Fibroblast of the conjunctiva (primary cell): ENCODE measurements at places on chromosomes 6 and 20.

DNA sequence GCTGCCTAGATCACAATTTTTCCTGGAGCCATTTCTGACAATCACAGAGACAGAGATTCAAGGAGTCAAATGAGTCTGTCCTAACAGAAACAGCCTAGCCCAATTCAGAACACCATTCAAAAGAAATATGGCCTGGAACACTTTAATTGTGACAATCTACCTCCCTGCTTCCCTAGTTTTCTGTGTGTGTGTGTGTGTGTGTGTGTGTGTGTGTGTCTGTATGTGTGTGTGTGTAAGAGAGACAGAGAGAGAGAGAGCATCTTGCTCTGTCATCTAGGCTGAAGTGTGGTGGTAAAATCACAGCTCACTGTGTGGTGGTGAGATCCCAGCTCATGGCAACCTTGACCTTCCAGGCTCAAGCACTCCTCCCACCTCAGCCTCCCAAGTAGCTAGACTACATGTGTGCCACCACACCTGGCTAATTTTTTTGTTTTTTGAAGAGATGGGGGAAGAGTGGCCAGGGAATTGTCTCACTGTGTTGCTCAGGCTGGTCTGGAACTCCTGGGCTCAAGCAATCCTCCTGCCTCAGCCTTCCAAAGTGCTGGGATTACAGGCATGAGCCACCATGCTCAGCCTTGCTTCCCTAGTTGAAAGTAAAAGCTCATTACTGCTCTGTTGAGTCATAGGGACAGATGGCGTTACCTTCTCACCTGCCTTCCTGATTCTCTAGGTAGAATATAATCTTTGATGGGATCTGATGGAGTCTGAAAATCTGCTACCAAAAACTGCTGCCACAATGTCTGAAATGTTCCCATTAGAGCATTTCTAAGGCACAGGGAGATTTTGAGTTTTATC, 89.6 kb upstream of the BEND6 start:
- no peak for DNase-seq

GRCh38 chr6:125991653-125992052, 5.3 kb downstream of the TRMT11 start:
- DNase-seq = no peak

DNA sequence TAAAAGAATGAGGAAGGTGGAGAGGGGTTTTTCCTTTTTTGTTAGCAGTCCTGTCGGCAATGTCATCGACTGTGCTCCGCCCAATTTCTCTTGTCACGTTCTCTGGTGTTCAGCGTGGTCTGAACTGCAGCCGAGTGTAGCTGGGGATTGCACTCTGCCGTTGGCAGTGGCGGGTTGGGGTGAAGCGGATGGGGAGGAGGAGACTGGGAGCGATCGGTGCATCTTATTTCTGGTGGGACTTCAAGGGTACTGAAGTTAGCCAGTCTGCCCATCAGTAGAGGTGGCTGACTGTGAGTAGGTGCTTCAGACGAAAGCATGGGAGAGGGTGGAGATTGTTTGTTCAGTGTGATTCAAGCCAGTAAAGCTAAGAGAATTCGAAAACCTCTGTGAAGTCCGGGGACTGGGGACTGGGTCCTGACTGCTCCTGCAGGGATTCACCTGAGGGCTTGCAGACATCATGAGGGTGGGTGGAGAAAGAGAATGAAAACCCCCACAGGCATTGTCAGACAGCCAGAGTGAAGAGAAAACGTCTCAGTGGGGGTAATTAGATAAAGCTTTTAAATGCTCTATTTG, 5.1 kb downstream of the RREB1 start:
- no peak for DNase-seq

DNA sequence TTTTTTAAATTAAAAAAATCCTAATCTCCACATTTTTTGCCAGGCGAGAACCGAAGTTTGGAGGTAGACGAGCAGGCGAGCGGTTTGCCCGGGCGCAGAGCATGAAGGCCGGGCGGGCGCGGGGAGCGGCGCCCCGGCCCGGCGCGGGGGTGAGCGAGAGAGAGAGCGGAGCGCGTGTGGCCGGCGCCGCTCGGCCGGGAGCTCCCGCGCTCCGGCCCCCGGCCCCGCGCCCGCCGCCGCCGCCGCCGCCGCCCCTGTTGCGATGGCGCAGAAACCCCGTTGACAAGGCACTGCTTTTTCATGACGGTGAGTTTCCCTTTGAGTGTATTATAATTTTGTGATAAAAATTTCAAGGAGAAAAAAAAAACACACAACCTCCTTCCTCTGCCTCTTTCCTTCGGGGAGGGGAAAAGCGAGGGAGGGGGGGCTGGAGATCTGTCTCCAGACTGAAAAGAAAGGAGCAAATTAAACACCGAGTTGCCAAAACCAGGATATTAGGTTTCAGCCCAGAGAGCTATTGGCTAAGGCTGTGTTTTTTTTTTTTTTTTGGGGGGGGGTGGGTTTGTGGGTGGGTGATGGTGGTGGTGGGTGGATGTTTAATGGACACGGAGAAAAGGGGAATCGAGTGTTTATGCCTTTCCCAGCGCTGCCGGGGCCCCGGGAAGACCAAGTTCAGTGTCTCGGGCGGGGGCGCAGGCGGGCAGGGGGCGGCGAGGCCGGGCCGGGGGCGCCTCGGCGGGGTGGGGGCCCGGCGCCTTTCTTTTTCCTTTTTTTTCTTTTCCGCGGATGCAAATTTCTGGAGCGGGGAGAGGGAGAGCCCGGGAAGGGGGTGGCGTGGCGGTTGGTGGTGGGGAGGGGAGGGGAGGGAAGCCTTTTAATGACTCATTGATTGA, at the start of gene BICRAL:
Gene BICRAL, plus strand, starts transcription at position 257 of the 893 bp plus-strand sequence. CDS start 39,971 bp downstream, outside the sequence.
- peak; percentile 82 for DNase-seq

DNA sequence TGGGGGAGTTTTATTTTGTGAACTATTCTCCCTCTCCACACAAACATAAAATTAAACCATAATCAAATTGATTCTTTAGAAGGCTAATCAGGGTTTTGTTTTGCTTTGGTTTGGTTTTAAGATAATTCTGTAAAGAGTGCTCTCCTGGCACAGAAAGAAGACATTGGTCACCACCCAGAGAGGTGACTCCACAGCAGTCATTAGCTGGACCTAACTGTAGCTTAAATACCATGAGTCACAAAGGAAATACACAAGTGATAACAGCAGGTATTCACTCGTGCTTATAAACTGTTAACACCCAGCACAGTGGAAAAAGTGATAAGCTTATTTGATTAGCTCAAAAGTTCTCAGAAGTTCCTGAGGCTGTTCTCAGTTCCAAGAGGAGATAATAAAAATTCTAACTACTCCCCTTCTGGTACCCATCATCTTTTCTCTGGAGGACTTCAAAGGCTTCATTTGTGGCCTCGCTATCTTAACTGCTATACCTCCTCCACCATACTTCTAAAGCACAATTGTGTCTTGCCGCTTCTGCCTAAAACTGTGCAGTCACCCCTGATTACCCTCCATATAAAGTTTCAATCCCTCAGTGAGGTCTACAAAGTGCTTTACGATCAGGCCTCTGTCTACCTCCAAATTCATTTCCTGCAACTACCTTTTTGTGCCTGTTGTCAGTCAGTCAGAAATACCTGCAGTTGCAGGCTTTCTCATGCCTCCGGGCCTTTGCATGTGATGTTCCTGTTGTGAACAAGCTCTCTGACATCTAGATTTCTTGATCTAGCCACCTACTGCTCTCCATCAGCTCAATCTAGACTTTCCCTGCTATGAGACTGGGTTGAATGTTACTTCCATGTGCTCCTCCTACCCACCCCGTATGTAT, 201.1 kb downstream of the SAMD5 start:
- DNase-seq = no peak

- no peak for DNase-seq
Observed at GRCh38 chr6:7241160-7241559, 71.8 kb downstream of the SSR1 start.

- DNase-seq = no peak
Observed at GRCh38 chr6:88157106-88157505, 9.0 kb downstream of the CNR1 start.
